Naive thymus-derived CD8-positive, alpha-beta T cell (primary cell): ENCODE measurements at places on chromosomes 3 and 15.

GRCh38 chr3:187567021-187567420 lies 103.2 kb downstream of the SST start:
- DNase-seq = no peak

DNA sequence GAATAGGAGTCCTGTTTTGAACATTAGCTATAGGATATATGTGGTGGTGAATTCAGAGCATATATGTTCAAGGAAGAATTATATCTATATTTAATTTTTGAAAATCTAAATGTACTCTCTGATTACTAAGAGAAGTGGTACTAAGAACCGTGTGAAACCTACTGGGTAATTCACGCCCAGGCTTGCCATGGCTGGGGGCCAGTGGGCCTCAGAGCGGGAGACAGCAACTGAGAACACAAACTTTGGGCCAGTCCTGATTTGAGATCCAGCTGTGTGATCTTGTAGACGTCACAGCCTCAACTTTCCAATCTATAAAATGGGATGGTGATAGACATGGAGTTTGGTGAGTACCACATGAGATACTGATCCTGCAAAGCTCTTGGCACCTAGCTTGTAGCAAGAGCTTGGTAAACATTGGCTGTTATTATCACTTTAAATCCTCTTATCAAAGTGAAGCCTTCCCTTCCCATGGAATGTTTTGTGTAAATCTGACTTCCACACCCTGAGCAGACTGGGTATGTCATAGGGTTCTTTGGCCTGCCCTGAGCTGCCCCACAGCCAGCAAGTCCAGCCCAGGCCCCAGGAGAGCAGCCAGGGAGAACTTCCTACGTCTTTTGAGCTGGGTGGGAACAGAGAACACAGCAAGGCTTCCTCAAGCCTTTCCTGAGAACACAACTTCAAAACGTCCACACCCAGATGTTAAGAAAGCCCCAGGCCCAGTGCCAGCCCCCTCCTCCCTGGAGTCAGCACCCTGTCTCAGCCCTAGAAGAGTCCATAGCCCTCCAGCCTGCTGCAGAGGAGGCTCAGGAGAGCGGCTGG lies 8.2 kb upstream of the PAQR5 start:
- no peak for DNase-seq

GRCh38 chr3:79047581-79047980 lies 720.2 kb downstream of the ROBO1 start:
- DNase-seq = no peak

DNA sequence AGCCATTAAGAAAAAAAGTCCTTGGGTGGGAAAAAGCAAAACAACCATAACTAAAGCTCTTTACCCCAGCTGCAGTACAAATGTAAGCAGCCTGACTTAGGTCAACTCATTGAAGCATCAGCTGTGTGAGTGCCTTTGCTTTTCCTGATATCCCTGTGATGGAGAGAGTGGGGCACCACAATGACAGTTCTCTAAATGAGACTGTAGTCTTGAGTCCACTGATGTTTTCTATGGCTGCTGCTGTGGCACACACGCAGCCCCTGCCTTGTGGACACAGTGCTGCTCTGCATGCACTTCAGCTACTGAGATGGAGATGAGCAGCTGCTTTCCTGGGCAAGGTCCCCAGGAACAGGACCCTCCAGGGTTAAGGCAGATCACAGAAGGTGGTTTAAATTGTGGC lies 173.2 kb downstream of the KCNAB1 start:
- no peak for DNase-seq

DNA sequence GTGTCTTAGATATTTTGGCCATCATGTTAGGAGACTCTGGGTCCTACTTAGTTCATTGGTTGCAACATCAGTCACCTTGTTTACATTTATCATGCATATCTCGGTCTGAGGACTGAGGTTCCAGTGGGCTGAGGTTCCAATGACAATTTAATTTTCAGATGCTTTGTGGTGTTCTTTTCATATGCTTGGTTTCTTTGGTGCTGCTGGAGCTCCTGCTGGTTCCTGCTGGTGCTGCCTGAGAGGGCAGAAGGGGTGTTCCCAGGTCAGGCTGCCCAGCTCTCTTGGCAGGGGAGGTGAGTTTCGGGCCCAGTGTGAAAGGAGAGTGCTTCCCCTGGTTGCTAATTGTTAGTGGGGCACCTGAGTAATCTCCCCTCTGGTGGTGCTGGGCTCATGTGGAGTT lies 6.9 kb upstream of the KLHL40 start:
- DNase-seq = no peak

DNA sequence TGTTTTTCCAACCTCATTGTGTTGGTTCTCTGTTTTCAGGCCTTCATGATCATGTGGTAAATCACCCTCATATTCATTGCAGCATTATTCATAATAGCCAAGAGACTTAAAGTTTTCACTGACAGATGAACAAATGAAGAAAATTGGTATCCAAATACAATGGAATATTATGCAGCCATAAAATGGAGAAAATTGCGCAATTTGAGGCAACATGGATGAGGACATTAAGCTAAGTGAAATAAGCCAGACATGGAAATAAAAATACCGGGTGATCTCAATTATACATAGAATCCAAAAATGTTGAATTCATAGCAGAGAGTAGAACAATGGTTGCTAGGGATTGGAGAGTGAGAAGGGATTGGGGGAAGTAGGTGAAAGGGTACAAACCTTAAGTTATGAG lies 491.9 kb upstream of the KCNMB2 start:
- no peak for DNase-seq

GRCh38 chr3:67521053-67521646 lies 133.3 kb downstream of the SUCLG2 start:
- no peak for DNase-seq
